ENCODE measurements at places on chromosomes 11 and 22.
A peak's percentile ranks its signal among the peaks of the same experiment; 100 is the strongest.

DNA sequence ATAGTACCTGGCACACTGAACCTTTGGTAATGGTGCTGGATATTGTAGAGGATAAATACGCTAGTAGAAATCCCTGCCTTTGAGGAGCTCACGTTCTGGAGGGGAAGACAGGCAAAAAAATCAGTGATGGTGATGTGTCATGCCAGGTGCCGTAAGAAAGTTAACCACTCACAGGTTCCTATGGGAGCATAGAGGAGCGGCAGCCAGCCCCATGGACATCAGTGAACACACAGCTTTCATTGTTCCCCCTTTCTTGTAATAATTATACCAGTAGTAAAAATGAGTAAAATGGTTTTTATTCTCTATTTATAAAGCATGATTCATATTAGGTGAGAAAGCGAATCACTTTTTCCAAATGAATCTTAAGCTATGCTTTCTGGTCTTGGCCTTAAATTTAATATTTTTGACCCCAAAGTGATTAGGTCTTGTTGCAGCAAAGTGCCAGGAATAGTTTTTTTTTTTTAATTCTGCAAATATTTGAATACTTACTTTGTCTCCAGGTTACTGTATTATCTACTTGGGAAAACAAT, 57.9 kb downstream of the UVRAG start:
- DNase-seq = no peak

DNA sequence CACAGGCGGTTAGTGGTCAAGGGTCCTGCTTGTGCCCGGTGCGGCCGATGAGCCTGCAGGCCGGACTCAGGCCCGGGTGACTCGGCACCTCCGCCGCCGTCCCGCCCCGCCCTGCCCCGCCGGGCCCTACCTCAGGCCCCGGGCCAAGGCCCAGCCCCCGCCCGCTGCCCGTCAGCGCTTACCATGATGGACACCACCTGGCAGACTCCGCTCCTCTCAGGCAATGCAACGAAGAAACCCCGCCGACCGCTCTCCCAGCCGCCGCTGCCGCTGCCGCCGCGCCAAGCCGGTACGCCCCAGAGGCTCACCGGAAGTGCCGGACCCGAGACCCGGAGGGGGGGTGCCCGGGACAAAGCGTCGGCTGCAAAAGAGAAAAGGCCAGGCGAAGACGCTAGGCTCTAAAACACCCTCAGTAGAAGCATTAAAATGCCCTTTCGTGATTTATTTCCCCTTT, at the start of gene UFD1:
UFD1 (minus strand) TSS at position 293 of the 454 bp plus-strand sequence; CDS start at position 185, 108 bp downstream.
- peak; percentile 74 for DNase-seq

DNA sequence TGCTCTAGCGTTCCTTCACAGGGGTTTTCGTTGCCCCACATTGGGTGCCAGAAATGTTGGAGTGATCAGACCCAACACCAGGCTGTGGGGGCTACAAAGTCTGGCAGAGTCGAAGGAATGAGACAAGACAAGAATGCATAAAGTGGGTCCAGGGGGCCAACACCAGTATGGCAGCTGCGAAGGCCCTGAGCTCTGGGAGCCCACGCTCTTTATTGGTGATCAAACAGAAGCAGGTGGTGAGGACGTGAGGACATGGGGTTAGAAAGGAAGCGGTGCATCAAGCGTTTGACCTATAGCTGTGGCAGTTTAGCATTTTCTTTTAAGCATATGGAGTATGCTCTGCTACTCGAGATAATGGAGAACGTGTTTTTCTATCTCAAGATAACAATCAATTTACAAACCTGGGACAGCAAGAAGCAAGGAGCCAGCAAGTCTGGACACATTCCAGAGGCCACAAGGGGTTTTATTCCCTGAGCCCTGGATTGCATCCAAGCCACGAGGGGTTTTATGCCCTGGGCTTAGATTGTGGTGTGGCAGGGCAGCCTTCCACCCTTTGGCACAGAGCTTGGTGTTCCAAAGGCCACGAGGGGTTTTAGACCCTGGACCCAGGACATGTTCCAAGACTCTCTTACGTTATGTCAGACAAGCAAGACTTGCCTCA, 3.9 kb upstream of the DNAJB13 start:
- no peak for DNase-seq

GRCh38 chr11:1054143-1055108, 17.9 kb upstream of the MUC6 start:
- no peak for DNase-seq

- DNase-seq = no peak
Observed at GRCh38 chr11:41323446-41323845, 136.0 kb downstream of the LRRC4C start.

DNA sequence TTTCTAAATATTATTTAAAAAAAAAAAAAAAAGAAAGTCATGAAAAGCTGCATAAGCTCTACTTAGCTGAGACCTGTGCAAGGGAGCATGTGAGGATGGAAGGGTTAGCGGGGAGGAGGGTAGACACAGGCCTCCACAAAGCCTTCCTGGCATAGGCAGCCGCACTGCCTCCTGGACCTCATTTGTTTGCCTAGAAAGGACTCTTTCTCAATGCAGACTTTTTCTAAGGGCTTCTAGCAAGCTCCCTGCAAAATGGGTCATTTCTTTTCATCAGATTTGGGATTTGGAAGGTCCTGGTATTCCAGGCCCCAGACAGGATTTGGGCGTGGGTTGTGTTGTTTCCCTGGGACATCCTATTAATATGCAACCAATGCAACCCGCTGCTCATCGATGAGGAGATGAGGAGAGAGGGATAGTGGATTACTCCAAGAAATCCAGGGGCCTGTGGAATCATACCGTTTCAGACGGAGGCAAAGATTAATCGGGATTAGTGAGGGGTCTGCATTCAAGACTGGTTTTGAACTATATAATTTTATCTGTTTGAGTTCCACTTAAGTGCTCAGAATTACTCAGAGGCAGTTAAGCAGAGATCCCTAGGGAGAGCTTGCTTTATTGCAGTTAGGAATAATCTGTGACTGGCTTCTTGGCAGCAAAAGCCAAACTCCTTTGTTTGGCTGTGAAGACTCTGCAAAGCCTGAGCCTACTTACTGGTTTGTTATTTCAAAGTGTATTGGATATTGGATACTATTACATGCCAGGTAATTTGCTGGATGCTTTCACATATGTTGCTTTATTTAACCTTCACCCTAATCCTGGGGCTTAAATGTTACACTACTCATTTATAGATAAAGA, 106.9 kb upstream of the NAV2 start:
- no peak for DNase-seq

DNA sequence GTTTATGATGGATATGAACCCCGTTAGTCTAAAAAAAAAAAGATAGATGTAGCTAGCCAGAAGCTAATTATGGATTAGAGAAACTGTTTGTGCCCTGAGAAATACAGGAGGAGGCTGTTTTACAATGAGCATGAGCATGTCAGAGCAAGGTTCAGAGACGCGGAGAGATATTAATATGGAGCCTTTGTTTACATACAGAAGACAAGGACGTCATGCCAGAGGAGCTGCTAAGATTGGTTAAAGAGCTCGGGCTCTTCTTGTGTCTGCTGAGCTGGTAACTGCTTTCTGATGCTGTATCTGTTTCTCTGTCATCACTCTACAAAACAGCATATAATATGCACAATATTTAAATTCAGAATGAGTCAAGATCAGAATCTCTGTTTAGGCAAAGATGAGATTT, 24.9 kb upstream of the CCDC89 start:
- no peak for DNase-seq

GRCh38 chr22:35740616-35741015, 22.9 kb downstream of the APOL5 start:
- no peak for DNase-seq

DNA sequence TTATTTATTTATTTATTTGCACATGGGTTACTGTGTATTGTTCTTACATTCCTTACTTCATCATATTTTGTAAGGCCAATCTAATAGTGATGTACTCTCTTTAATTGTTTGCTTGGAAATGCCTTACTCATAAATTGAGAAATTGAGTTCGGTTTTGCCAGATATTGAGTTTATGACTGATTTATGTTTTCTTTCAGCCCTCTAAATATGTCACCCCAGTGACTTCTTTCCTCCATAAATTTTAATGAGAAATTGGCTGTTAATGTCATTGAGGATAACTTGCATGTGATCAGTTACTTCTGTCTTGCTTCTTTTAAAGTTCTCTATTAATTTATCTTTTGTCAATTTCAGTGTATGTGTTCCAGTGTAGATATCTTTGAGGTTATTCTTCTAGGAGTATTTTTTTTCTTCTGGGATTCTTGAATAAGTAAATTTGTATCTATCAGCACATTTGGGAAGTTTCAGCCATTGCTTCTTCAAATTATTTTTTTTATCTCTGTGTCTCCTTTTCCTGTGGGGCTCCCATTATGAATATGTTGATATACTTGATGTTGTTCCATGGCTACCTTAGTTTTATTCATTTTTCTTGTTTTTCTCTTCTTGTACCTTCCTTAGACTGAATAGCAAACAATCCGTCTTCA, 47.8 kb downstream of the XKR3 start:
- DNase-seq = no peak

GRCh38 chr11:767238-767637, 10.0 kb downstream of the GATD1 start:
- DNase-seq = no peak

DNA sequence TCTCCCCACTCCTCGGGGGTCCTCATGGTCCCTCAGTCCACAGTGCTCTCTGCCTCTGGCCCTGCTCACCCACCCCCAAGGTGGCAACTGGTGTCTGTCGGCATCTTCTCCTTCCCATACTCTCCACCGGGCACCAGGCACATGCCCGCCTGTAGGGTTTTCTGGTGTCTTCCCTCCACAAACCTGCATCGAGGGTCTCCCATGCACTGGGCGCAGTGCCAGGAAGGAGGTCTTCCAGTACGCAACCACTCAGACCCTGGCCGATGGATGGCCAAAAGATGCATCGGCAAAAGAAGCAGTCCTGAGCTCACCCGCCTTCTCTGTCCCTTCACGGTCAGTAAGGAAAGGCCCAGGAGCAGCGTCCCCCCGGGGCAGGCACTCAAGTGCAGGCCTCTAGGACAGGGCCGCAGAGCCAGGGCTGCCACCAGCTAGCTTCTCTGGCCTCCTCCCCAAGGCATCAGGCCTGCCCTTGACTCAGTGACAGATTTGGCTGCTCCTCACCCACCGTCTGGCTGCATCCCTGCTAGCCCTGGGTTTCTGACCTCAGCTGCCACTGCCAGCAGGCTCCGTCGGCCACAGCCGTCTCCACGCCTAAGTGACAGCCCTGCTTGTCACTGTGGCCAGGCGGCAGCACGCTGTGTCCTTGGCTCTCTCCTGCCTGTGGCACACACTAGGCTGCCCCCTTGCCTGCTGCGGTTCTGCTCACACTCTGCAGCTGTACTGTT, 32.1 kb upstream of the IGSF9B start:
- DNase-seq = no peak

GRCh38 chr22:46290121-46290842, 6.4 kb upstream of the GTSE1 start:
- no peak for DNase-seq

GRCh38 chr11:43397251-43397650, 38.5 kb downstream of the TTC17 start:
- no peak for DNase-seq

GRCh38 chr11:110711776-110712658, at the start of gene ARHGAP20:
ARHGAP20 (minus strand) TSS chr11:110712437; CDS start chr11:110712231, 206 bp downstream.
- peak; percentile 47 for DNase-seq

- no peak for DNase-seq
Observed at GRCh38 chr11:12748561-12748960, 74.3 kb downstream of the TEAD1 start.

DNA sequence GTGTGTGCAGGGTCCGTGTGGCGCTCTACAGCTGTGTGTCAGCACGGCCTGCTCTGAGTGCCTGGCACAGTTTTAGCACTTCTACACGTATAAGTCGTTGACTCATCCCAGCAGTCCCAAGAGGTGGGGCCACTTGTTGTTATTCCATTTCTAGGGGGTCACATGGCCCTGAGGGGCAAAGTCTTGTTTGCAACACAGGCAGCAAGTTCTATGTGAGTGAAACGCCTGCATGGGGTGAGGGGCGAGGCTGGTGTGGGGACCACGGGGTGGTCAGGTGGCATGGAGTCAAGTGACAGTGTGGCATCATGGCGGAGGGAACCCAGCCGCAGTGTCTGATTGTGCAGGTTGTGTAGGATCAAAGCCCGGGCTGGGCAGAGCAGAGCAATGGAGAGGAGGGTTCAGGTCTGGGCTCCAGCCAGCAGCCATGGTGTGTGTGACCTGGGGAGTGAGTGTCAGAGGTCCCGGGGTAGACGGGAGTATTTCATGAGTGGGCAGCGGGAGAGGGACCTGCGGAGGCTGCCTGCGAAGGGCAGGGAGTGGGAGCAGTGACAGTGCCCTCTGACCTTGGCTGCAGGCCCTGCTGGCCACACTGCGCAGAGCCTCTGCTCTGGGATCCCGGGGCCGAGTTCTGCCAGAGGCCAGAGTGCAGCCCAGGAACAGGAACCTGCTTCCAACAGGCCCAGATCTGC, 27.9 kb downstream of the SHANK3 start:
- DNase-seq = no peak

DNA sequence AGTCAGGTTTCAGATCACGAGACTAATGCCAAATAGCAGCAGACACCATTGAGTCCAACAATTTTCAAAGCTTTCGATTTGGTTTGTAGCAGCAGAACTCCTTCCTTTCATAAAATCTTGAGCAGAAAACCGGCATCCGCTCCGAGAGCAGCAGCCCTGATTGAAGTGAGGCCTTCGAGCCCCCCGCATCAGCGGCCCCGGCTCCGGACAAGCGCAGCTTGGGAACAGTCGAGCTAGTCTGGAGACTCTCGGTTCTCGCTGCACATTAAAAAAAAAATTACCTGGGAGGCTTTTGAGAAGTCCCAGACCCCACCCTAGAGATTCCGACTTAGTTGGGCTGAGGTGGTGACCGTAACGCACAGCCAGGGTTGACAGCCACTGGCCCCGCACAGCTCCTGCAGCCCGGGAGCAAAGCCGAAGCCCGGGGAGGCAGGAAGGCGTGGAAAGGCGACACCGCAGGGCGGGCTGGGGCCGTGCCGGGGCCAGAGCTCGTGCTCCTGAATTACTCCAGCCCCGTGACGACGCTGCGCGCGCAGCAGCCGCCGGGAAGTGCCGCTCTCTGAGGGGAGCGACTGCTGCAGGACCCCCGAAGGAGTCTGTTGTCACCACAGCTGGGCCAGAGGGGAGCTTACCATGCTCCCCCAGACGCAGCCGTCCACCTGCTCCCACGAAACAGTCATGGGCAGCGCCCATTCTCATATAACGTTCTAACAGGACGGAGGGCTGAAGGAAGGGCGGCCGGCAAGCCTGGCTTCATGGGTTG, 57.8 kb downstream of the SPATA19 start:
- DNase-seq = no peak

GRCh38 chr11:133072378-133072777, 459.9 kb downstream of the OPCML start:
- DNase-seq = no peak

DNA sequence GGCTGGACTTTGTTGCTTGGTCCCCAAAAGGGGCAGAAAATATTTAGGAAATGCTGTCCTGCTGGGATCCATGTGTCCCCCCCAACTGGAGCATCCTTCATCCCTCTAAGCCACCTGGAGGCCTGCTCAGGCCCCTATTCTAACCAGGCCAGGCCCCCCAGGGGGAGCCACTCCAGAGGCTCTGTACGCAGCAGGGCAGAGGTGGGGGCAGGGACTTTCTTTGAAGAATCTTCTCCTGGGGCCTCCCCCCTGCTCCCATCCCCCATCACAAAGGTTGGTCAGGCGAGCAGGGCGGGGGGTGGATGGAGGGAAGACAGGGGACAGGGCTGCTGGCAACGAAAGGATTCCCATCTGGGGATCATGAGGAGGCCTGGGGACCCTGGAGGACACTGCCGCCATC, 170.8 kb downstream of the MN1 start:
- no peak for DNase-seq

- DNase-seq = no peak
Observed at GRCh38 chr11:129023968-129024676, 81.5 kb upstream of the TP53AIP1 start.
